ENCODE measurements at places on chromosomes 3 and 15.

GRCh38 chr3:73542136-73542535 is 82.6 kb downstream of the PDZRN3 start:
- no peak for DNase-seq

DNA sequence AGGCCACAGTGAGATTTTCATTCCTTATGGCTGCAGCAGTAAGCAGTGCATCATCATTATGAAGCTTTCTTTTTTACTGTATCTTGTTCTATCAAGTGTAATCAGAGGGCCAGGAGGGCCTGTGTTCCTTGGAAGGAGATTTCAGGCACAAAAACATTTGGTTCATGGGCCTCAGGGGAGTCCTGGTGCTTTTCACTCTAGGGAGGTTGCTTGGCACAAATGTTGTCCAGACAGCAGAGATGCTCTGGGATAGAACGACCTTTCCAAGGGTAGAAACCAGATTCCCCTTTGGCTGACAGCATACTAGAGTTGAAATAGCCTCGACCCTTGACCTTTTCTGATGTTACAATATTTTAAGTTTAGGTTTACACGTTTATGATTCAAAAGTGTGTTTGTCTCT is 95.3 kb upstream of the CLSTN2 start:
- DNase-seq: no peak

DNA sequence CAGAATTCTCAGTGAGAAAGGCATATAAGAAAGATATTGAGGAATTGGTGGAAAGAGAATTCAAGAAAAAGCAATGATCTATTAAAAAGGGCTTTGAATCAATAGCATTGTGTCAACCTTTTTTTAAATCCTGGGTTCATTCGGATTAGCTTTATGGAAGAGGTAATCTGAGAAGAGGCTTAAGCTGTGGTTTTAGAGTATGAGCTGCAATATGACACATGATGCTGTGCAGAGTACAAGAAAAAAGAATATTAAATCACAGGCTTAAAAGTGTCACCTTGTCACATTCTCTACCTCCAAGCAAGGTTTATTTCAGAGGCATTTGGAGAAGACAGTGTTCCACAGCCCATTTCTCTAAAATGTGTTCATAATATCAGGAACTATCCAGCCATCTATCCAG is 128.9 kb downstream of the RTP4 start:
- DNase-seq: no peak

- DNase-seq: no peak
These were observed 33.4 kb upstream of the PRR23E start for GRCh38 chr3:127159543-127159942.

GRCh38 chr3:27985369-27986035 is 255.9 kb upstream of the CMC1 start:
- DNase-seq: no peak

GRCh38 chr3:4753073-4753691 is 226.1 kb upstream of the BHLHE40 start:
- DNase-seq: no peak

- DNase-seq: no peak
These were observed 32.7 kb downstream of the HDGFL3 start for GRCh38 chr15:83174891-83175290.
